ENCODE measurements at places on chromosomes 3 and 15.

GRCh38 chr3:45719655-45720487 is 30.7 kb downstream of the SACM1L start:
- no peak for DNase-seq

GRCh38 chr3:143215059-143215458 is 95.5 kb downstream of the CHST2 start:
- no peak for DNase-seq

DNA sequence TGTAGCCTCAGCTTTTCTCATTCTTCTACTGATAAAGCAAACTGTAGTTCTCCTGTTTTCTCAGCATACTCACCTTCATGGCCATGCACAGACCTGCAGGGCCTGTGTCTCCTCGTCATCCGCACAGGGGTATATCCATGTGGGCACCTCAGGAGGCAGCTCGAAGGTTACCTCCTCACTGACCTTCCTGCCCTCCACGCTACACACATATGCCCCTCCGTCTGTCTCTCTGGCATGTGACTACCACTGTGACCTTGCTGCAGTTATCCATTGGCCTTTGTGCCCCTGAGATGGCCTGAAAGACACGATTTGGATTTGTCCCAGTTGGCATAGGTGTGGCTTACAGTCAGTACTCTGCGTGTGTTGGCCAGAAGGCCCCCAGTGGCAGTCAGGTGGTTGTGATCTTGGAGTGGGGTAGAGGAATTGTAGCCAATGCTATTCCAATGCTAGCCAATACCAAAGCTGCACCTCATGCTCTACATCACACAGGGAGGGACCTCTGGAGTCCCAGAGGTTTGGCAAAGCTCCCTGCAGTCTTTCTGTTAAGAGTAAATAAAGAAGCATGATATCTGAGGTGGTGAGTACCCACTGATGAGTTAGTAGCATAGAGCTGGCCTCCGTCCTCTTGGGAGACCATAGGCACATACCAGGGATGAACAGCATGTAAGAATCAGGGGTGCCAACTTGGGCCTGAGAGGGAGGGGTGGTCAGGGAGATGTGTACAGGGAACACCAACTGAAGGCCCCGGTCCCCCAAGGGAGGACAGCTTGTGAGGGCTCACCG is 143.4 kb downstream of the EEFSEC start:
- no peak for DNase-seq

- no peak for DNase-seq
These were observed 31.7 kb upstream of the MNS1 start for GRCh38 chr15:56496635-56497034.

GRCh38 chr3:78613421-78613879 is 1154.3 kb downstream of the ROBO1 start:
- no peak for DNase-seq

GRCh38 chr3:63069806-63070475 is 194.7 kb upstream of the CADPS start:
- DNase-seq: no peak

DNA sequence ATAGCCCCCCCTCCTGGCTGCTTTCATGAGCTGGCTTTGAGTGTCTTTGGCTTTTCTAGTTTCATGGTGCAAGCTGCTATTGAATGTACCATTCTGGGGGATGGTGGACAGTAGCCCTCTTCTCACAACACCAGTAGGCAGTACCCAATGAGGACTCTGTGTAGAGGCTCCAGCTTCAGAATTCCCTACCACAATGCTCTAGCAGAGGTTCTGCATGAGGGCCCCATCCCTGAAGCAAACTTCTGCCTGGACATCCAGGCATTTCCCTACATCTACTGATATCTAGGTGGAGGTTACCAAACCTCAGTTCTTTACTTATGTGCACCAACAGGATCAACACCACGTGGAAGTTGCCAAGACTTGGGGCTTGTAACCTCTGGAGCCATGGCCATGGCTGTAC is 1742.9 kb downstream of the SI start:
- DNase-seq: no peak

GRCh38 chr15:64236156-64236894 is 73.5 kb upstream of the PPIB start:
- no peak for DNase-seq

- no peak for DNase-seq
These were observed 962.3 kb upstream of the NR2F2 start for GRCh38 chr15:95368191-95368590.

GRCh38 chr3:79202471-79203143 is 565.2 kb downstream of the ROBO1 start:
- DNase-seq: no peak

- no peak for DNase-seq
These were observed 142.8 kb upstream of the TOPAZ1 start for GRCh38 chr3:44098656-44099415.

- no peak for DNase-seq
These were observed 5.4 kb downstream of the TGFBR2 start for GRCh38 chr3:30611613-30612436.

DNA sequence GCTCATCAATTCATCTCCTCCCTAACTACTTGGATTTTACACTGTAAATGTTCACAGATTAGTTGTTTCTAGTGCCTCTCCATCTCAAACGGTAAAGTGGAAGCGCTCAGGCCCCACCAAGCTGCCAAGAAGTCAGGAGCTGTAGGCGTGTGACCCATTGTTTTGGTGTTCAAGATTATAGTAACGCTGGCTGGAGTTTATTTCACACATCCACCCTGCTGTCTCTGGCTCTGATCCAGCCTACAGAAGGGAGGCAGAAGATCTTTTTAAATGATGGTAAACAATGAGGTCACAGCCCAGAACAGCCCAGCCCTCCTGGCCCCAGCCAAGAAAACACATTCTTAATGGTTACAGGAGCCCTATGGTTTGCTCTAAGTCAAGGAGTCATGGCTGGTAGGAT is 25.7 kb upstream of the GALNT15 start:
- no peak for DNase-seq

- no peak for DNase-seq
These were observed 65.7 kb downstream of the SLMAP start for GRCh38 chr3:57821765-57822164.

DNA sequence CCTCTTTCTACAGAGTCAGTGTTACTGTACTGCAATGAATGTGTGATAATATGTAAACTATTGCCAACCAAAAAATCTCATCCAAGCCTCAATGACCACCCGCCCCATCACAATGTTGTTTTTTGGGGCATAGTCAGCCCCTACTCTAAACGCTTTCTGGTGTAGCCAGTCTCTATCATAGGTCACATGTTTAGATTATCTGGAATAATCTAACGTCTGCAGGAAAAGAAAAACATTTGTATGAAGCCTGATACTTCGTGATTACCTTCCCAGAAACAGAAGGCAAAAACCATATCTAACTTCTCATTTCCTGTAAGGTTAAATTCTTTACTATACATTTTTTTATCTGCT is 1331.8 kb upstream of the GBE1 start:
- no peak for DNase-seq

DNA sequence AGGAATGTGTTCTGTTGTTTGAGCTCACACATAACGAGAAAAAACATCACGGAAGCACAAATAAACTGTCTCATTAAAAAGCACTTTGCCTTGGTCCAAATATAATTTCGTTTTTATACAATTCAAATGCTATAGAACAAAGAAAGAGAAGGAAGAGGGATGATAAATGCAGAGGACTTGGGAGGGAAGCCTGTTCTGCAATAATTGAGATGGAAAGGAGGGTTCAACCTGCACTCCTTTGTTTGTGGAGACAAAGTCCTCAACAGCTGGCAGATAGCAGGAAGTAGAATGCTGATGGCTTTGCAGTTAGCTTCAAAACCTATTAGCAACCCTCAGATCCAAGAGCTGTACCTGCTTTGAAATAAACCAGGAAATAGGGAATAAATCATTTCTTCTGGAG is 1010.8 kb downstream of the FHIT start:
- DNase-seq: no peak

DNA sequence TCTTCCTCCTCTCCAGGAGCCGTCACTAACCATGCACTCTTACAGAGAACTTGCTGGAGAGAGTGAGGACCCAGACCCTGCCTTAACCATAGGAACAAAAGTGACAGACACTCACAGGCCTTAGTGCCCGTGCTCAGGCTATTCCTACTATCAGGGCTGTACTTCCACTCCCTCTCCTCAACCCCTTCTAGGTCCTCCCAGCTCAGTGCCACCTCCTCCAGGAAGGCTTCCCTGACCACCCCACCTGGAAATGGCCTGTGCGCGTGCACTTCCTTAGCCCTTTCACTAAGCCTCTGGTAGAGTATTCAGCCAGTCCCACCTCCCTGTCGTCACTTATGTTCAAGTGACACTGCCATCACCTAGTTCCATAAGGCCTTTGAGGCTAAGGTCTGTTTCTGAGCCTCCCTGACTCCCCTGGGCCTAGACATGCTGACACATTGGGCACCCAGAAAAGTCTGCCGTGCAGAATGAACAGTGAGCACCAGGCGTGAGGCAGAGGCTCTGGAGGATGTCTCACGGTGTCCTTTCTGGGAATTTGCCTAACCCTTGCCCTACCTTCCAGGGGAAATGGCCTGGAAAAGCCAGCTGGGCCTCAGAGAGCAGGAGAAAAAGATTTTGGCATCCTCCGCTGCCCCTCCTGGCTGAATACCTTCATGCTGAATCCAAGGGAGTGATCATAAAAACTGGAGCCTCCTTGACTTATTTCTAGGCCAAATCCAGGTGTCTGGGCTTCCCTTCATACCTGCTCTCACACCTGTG is 108.6 kb upstream of the SMAD3 start:
- DNase-seq: no peak

DNA sequence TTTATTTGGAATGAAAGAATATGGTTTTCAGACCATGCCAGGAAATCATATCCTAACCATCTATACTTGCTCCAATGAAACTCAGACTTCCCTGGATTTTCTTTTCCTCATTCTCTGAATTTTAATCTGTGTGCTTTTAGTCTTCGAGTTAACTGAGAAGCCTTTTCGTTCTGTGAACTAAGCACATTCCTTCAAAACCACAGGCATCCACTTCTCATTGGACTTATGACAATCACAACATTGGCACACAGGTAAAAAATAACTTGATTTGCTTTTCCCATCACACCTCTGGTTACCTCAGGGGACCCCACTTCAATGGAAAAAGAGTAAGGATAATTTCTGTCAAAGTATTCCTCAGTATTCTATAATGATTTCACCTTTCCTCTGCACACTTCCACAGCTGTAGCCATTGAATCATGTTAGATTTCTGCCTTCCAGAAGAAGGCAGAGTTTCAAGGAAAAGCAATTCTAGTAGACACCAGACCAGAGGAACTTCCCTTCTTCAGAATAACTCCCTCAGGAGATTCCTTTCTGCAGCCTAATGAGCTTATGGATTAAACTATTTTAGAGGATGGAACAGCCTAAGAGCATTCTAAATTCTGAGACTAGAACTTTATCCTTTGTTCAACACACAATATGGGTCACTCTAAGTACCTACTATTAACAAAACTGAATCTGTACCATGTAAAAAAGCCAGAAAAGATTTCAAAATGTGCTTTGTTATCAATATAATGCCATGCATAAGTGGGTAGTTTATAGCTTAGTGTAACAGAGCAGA is 15.9 kb downstream of the COMMD2 start:
- DNase-seq: no peak

GRCh38 chr15:35087759-35088158 is 2.7 kb upstream of the NANOGP8 start:
- DNase-seq: no peak

GRCh38 chr3:172216911-172217310 is 177.5 kb downstream of the FNDC3B start:
- DNase-seq: no peak

GRCh38 chr15:56736881-56737707 is 3.8 kb upstream of the ZNF280D start:
- DNase-seq: no peak

DNA sequence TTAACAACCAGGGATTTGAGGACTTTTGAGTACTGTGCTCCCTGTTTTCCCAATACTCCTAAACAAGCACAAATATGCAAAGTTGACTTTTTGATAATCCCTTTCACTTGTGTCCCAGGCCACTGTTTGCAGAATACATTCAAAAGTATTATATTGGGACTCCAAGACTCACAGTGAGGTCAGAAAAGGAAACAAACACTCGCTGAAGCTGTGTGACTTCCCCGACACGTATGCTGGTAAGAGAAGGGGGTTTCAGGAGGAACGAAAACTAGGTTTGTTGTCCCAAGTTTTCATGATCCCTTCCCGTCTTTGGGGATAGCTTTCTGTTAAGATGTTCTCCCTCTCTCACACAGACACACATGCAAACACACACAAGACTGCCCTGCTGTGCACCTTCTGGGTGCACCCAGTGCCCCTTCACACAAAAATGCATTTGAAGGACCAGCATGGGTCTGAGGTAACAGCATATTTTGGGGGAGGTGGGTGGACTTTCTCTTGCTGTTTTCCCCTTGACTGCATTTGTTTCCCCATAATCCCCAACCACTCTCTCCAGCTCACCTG is 225.2 kb upstream of the PRICKLE2 start:
- DNase-seq: no peak

DNA sequence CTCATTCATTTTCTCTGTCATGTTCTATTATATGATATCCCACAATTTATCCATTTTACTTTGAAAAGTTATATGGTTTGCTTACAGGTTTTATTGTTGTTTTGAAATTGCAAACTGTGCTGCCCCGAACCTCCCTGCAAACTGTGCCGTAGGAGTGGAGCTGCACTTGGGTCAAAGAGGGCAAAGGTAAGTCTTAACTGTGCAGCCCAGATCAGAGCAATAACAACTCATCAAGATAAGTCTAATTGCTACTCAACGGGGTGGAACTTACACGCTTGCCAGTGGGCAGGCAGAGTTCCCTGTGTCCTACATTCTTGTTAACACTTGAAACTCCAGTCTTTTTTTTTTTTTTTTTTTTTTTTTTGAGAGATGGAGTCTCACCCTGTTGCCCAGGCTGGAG is 33.2 kb downstream of the ZDHHC19 start:
- DNase-seq: no peak

GRCh38 chr3:61724183-61724582 is 162.8 kb downstream of the PTPRG start:
- DNase-seq: no peak

- DNase-seq: no peak
These were observed 49.9 kb downstream of the FNDC3B start for GRCh38 chr3:172089250-172089649.

DNA sequence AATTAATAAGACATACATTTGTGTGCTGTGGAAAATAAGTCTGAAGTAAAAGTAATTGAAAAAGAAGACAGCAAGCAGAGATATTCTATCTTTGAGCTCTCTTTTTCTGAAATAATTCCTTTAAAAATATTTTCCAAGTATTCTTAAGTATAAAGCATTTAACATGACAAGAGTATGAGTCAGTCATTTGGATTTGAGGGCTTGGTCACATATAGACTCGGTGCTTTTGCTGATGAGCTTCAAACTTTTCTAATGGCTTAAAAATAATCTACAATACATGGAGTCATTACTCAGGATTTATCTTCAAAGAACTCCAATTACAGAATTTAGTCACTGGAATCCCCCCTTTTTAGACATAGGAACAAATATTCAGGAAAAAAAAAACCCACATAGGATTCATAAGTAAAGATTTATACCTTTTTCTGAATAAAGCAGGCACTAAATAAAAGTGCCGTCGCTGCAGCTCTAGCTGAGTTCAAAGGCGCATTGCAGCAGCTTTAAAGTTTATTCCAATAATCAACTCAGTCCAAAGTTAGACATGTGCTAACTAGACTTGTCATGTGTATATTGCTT is 147.5 kb downstream of the CTNNB1 start:
- no peak for DNase-seq

Data from stimulated activated CD8-positive, alpha-beta memory T cell treated with anti-CD3 and anti-CD28 coated beads, Interleukin-4, amount 100 ng/mL, for 1 hour (primary cell).